ENCODE measurements at places on chromosomes 7 and 10.

GRCh38 chr7:121874298-121874697, 1.3 kb downstream of the PTPRZ1 start:
- no peak for DNase-seq

DNA sequence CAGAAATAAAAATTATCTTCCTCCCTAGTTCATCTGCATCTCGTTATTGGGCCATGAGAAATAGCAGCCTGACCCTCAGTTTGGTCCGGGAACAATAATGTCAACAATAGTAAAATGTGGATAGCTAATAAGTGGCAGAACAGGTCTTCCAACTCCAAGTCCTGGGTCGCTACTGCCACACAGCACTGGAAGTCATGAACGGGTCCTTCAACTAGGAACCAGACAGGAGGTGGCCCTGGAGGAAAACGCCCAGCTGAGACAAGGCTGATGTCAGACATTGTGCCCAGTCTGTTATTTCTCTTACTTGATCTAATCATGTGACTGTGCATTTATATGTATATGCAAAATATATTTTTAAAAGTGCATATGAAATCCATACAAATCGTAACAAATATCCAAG, 51.8 kb downstream of the PYROXD2 start:
- DNase-seq, result no peak

GRCh38 chr10:132366006-132366405, 31.0 kb upstream of the PWWP2B start:
- DNase-seq, result no peak

DNA sequence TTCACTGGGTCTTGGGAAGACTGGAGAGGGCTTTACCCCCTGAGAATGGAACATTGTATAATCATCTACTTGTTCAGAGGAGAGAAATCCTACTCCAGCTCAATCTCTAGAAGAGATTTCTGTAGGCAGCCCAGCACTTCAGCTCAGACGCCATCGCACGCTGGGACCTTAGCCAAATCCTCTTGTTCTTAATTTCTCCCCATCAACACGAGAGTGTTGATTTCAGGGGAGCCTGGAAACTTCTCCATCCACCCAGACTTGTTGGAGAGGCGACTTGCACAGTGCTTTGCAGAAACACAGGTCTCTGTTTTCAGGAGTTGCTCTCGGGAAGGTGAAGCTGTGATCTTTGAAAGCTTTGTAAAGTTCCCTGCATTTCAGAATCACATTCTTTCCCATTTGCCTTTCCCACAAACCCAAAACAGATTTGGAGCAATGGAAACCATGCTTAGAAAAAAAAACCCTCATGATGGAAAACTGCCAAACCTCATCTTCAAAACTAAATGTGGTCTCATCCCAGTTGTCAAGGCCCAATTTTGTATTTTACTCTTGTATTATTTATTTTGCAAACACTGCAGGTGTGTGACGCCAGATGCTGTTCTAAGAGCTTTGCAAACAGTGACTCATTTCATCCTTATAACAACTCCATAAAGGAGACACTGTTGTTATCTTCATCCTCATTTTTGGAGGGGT, 60.9 kb downstream of the CALML3 start:
- no peak for DNase-seq

DNA sequence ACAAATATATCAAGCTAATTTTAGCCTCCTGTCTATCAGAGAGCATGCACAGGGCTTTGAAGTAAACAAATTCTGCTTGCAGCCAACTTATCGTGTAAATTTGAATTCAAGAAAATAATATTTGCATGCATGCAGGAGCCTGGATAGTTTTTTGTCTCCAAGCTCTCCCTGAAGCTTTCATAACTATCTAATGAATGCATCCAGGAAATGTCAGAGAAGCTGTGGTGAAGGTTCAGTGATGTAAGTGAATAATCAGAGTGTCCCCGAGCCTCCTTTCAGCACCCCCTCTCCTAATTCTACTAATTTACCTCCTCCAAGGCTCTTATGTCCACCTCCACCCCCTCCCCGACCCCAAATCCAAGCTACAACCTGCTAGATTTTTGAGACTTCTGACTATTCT, 172.0 kb upstream of the ZNF32 start:
- DNase-seq, result no peak

- no peak for DNase-seq
Measured at GRCh38 chr10:67250686-67251085, 324.9 kb downstream of the LRRTM3 start.

DNA sequence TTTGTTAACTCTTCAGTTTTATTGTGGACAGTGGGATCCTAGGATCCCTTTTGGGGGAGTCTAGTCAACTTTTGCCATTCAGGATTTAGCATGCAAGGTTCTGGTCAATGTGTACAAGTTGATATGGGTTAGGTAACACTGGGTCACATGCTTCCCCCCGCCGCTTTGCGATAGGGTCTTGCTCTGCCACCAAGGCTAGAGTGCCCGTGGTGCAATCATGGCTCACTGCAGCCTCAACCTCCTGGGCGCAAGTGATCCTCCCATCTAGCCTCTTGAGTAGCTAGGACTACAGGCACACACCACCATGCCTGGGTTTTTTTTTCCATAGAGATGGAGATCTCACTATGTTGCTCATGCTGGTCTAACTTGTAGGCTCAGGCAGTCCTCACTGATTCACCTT, 3.2 kb upstream of the CSGALNACT2 start:
- DNase-seq, result no peak
